Esophagus mucosa (tissue), 1 donor: ENCODE measurements at places on chromosomes 5 and 9.

DNA sequence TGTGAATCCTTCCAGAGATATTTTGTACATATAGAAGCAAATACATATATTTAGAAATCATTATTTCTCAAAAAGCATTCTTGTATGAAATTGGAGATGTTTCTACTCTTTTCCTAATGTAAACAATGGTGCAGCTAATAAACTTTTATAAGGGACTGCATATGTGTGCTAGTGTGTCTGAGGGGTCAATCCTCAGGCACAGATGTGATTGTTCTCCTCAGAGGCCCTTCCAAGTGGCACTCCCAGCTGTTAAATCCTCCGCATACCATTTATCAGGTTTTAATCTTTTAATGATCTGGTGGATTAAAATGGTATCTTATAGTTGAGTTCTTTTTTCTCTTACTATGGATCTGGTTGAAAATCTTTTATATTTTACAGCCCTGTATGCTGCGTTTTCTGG, 5.6 kb upstream of the OMD start:
- no peak for ATAC-seq

GRCh38 chr5:72605632-72606031, 98.4 kb upstream of the ZNF366 start:
- no peak for ATAC-seq

DNA sequence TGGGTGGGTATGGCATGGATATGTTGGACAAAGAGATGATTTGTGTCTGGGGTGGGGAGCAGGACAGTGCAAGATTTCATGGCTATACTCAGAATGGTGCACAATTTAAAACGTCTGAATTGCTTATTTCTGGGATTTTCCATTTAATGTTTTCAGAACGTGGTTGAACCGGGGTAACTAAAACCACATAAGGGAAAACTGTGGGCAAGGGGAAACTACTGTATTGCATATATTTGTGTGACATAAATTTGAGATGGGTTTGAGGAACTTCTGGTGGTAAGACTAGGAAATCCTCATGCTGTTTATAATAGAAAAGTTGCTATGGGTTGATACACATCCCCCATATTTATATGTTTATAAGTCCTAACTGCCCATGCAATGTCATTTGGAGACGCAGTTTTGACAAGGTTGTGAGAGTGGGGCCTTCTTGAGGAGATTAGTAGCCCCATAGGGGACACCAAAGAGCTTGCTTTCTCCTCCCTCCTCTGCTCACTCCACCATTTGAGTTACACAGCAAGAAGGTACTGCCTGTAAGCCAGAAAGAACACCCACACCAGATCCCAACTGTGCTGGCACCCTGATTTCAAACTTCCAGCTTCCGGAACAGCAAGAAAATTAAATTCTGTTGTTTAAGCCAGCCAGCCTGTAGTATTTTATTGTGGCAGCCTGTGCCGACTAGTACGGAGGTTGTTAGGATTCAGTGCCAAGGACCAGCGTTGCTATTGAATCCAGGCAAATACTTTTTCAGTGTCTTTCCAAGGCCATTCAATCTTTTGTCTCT, 2118.9 kb downstream of the MAT2B start:
- ATAC-seq, result no peak

- ATAC-seq, result peak; percentile 22
Measured at GRCh38 chr9:134357631-134358025, 31.4 kb downstream of the RXRA start.

- ATAC-seq, result no peak
Measured at GRCh38 chr5:123486951-123487655, 24.9 kb upstream of the CSNK1G3 start.

- ATAC-seq, result peak; percentile 19
Measured at GRCh38 chr5:159913048-159913447, 3.2 kb upstream of the ADRA1B start.

DNA sequence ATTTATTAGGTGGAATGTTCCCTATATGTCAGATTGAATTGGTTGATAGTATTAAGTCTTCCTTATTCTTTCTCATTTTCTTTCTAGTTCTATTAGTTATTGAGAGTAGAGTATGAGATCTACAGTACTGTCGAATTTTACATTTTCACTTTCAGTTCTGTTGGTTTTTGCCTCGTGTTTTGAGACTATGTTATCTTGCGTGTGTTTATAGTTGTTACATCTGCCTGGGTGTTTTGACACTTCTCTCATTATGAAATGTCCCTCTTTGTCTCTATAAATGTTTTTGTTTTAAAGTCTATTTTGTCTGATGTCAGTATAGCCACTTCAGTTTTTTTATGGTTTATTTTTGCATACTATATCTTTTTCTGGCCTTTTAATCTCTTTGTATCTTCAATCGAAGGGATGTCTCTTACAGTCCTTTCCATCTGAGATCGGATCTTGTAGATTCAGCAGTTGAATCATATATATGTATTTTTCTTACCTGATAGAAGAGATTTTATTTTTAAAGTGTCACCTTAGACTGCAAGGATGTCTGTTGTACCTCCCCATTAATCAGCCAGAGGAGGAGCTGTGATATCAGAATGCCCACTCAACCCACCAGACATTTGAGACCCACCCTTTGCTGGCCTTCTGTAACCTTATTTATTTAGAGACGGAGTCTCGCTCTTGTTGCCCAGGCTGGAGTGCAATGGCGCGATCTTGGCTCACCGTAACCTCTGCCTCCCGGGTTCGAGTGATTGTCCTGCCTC, 20.7 kb downstream of the EHMT1 start:
- ATAC-seq, result no peak

GRCh38 chr9:125822160-125822559, 75.0 kb downstream of the PBX3 start:
- ATAC-seq, result no peak

GRCh38 chr9:126291925-126292324, 34.7 kb upstream of the MVB12B start:
- ATAC-seq, result no peak

GRCh38 chr5:159581502-159582249, 251.4 kb upstream of the IL12B start:
- ATAC-seq, result peak; percentile 91

DNA sequence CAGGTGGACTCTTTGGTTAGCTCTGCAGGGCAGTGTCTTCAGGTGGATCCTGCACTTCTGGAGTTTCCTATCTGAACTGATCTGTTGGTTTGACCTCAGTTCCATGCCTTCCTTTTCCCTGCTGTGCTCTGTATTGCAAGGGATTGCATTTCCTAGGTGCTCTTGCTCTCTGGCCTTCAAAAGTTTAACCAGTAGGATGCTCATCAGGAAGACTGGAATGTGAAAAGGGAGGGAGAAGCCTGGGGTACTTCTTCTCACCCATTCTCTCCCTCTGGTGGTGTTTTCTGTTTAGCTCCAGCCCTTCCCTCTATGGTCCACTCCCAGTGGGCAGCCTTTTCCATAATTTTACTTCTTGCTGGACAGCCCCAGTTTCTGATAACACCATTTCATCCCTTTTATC, 78.5 kb downstream of the ZNF618 start:
- ATAC-seq, result no peak

- peak; percentile 15 for ATAC-seq
Measured at GRCh38 chr9:133845440-133845839, 107.3 kb upstream of the SARDH start.
